ENCODE measurements at places on chromosomes 6 and 20.

DNA sequence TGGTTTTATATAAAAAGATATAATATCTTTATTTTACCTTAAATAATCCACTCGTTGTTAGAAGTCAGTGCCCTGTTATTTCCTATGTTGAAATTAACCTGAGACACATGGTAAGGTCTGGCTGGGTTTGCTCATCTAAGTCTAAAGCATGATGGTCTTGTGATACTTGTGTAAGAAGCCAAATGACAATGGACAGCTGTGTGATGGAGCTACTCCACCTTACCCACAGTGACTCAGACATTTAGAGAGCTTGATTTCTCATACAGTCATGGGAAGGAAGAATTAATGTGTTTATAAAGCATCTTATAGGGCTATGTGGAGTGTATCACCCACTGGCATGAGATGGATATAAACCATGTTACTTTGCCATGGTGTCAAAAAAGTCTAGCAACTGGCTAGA lies 11.7 kb downstream of the CTCFL start:
- peak; percentile 21 for DNase-seq

- DNase-seq = peak; percentile 64
Observed at GRCh38 chr6:35601331-35602132, 87.2 kb downstream of the FKBP5 start.

DNA sequence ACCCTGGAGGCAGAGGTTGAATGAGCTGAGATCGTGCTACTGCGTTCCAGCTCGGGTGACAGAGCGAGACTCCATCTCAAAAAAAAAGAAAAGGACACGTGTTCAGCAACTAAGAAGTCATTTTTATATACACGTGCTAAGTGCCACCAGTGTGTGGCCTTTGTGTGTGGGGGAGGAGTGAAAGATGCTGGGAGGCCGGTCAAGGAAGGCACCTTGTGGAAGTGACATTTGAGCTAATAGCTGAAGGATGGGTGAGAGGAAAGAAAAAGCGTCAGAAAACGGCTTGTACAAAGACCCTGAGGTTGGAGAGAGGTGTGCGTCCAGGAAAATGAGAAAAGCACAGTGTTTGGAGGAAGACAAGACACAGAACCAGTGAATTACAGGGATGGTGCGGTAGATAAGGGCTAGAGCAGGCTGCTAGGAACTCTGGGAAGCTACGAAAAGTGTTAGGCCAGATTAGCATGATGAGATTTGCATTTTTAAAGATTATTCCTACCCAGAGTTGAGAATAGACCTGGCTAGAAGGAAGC lies 11.6 kb downstream of the RREB1 start:
- no peak for DNase-seq

- no peak for DNase-seq
Observed at GRCh38 chr6:35894776-35895175, 26.1 kb downstream of the SRPK1 start.

DNA sequence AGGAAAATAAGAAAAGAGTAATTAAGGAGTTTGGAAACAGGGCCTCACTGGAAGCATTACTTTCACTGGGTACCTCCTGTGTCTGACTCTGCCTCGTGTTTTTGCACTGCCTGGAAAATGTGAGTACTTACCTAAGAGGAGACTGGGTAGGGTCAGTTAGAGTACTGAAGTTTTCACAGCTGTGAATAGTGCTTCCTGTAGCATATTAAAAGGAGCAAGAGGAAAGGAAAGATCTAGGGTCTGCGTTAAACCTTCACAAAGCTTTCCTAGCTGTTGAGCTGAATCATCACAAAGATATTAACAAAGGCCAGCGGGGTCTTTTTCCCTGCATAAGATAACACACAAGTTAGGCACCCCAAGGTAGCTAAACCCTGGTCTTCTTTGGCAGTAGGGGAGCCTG lies 82.3 kb downstream of the MLIP start:
- no peak for DNase-seq

All from AG08396 (cell line).